ENCODE measurements at places on chromosomes 13 and 19.
A peak's percentile ranks its signal among the peaks of the same experiment; 100 is the strongest.

GRCh38 chr13:50735071-50735470, 108.4 kb downstream of the DLEU7 start:
- no peak for DNase-seq

DNA sequence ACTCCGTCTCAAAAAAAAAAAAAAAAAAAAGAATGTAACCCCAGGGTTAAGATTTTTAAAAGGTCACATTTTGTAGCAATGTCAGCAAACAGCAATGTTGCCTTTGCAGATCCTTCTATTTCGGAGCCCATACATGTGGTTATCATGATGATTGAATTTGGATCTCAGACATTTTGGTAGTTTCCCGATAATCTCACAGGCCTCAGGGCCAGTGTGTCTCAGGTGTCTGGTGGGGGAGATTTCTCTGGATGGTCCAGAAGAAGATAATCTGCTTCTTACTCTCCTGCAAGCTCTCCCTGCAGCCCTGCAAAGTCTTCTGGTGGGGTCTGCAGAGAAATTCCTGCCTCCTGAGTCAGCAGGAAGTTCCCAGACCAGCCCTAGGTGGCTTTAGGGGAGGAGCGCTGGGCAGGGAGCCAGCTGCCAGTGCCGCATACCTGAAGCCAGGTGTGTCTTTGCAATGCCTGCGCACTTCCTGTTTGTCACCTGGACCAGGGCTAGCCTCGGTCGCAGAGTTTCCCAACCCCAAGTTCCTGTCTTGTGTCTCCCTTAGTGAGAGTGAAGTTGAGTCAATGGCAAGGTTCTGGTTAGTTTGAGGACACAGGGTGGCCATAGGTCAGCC, 1.4 kb downstream of the SH2D3A start:
- peak; percentile 70 for DNase-seq

GRCh38 chr19:35781650-35782049, 6.3 kb downstream of the ARHGAP33 start:
- DNase-seq = no peak

- DNase-seq = no peak
Observed at GRCh38 chr19:13066933-13067807, 35.5 kb downstream of the LYL1 start.

- DNase-seq = no peak
Observed at GRCh38 chr19:47176071-47176626, 45.5 kb downstream of the SAE1 start.

DNA sequence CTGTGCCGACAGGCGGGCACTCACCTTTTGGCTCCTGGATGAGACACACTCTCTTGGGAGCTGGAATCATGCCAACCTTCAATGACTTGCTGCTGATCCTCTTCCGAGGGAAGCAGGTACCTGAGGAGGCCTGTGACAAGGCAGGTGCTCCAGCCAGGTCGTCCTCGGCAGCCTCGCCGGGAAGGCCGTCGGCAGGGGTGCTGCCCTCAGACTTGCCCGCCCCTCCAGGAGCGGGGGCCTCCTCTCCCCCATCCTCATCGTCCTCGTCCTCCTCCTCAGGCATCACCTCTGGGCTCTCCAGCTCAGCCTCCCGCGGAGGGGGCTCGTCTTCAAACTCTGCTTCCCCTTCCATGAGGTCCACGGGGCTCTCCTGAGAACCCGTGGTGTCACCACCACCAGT, 29.2 kb downstream of the SUGP2 start:
- DNase-seq = no peak

- DNase-seq = no peak
Observed at GRCh38 chr13:112690283-112690929, 568 bp downstream of the ATP11A start.

GRCh38 chr19:34173193-34173956, 1.1 kb downstream of the LSM14A start:
- peak; percentile 60 for DNase-seq

- DNase-seq = no peak
Observed at GRCh38 chr13:30753030-30753616, 17.8 kb downstream of the ALOX5AP start.
